ENCODE measurements at places on chromosomes 2 and 18.
A peak's percentile ranks its signal among the peaks of the same experiment; 100 is the strongest.

- no peak for ATAC-seq
These were observed 357.6 kb downstream of the RAD51AP2 start for GRCh38 chr2:17160594-17160993.

GRCh38 chr2:11757101-11757500, 10.7 kb downstream of the LPIN1 start:
- no peak for ATAC-seq

DNA sequence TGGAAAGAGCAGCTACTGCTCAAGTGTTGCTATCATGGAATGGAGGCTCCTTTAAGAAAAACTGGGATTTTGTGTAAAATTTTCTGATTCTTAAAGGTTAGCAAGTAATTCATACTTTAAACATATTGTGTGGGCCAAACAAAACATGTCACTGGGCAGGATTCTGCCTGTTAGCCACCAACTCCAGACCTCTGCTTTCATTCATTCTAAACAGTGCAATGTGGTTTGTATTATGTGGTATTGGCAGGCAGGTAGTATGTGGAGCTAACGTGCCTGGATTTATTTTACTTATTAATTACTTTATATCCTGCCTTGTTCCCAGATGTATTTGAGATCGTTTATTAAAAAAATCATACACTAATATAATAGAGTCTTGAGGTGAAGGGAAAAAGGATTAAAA, 1521.3 kb upstream of the ACVR2A start:
- no peak for ATAC-seq

DNA sequence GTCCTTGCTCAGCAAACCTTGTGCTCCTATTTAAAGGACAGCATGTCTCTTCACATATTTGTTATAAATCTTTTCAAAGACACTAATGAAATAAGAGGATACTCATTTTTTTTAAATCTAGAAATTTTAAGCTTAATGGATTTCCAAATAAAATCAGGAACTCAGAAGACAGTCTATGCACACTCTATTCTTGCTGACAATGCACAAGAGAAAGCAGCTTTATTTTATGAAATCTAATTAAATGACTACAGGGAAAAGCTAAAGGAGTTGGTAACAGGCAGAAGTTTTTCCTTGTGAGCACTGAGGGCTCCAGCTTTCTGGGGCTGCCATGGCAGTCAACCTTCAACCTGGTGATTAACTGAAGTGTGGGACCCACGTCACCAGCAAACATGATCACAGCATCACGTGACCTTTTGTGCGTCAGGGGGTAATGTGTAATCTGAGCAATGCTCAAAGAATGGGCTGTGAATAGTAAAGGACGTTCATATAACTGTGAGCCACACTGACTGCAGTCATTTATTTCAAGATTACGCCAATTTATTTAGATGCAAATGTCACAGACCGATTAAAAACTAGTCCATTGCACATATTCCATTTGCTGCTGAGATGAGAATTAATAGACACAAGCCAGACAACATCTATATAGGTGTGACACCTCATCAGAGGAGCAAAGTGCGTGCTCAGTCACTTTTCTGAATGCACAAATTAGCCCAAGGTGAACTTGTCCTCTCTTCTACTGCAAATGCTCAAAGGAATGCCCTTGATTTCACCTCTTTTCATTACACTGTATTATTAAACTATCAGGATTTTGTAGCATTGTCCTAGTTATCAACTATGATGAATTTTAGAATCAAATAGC, 11.6 kb upstream of the DNER start:
- ATAC-seq, result no peak

- no peak for ATAC-seq
These were observed 141.1 kb downstream of the RBMS1 start for GRCh38 chr2:160352500-160352899.

DNA sequence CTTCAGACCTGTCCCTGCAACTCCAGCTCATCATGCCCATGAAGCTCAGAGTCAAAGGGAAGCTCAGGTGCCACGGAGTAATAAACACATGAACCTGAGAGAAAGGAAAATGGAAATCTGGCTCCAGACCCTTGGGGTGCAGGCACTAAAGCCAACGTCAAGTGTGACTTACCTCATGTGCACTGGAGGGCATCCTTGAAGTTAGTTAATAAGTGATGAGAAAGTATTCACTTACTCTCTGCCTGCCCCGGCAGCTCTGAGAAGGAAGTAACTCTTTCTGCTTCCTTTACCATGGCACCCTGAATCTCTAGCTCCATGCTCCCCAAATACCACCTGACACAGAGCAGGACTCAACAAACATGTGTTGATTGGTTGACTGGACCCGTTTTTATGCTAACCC, 21.4 kb upstream of the AGAP1 start:
- ATAC-seq, result no peak

DNA sequence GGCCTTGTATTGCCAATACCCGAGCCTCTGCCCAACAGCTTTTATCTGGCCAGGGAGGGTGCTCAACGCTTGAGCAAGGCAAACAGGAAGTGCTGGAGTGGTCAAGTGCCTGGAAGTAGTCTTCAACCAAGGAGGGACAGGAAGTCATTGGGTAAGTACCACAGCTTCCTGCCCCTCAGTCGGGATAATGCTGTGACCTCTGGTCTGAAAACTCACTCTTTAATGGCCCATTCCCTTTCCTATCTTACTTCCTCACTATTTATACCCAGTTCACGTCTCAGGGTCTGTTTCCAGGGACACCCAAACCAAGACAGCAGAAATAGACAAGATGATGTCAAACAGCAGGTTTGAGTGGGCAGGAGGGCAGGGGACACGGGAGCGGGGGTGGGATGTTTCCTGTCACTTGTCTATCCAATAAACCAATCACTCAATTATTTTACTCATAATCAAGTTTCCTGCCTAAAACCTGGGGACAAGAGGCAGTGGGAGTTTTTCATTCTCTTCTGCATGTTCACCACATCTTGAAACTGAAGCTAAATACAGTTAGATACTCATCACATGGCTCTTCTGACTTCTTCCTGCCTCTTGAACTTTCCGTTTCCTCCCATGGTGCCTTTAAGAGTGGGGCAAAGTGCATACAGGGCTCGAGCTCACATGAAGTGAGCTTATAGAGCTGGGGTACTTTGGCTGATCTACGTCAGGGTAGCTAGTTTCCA, 68.9 kb upstream of the CAB39 start:
- ATAC-seq, result peak; percentile 93

DNA sequence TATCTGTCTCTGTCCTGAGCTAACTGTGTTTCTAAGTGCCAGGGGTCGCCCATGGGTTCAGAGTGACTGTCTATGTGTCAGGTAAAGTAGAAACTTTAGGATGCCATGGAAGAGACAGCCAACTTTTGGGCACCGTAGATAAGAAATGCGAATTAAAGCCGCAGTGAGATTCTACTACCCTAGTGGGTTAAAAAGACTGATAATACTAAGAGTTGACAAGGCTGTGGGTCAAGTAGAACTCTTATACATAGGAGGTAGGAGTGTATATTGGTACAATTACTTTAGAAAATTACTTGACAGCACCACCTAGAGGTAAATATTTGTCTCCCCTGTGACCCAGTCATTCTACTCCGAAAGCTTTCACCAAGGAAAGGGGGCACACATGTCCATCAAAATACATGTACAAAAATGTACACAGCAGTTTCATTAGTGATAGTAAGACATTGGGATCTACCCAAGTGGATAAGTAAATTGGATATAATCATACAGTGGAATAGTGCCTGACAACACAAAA, 371.3 kb downstream of the SLC4A3 start:
- no peak for ATAC-seq

- no peak for ATAC-seq
These were observed 39.2 kb downstream of the MREG start for GRCh38 chr2:215973954-215974699.

- ATAC-seq, result no peak
These were observed 12.5 kb upstream of the SLC38A11 start for GRCh38 chr2:164967781-164968228.

DNA sequence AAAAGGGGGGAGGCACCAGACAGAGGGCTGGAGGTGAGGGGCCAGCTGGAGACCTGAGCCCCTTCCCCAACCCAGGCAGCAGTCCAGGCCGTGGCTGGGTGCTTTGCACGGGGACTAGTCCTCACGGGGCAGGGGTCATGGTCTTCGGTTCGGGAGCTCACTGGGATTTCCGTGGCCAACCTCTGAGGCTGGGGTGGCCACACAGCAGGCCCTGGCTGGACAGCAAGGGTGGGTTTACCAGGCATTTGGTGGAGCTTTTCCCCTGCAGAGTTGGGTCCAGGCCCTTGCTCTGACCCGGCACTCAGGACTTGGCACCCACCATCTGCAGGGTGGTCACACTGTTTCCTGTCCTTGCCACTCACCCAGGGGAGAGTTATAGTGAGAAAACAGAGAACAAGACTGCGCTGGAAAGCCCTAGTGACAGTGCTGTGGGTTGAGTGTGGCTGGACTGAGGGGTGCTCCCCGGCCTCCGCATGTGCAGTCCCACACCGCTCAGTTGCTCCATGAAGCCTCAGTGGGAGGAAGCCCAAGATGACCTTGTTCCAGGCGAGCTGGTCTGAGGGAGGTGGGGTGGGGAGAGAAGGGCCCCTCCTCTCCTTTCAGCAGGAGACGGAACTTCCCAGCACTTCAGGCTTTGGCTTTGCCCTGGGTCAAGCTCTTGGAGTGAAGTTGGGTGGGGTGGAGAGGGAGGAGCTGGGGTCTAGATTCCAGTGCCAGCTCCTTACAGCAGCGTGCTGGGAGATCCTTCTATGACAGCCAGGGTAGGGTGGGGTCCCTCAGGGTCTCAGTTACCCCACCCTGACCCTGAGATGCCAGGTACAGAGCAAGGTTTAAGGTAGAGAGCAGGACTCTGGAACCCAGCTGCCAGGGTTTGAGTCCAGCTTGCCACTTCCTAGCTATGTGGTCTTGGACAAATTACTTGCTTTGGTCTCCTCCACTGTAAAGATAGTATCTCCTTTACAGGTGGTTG, 219.8 kb downstream of the DYSF start:
- ATAC-seq, result no peak

DNA sequence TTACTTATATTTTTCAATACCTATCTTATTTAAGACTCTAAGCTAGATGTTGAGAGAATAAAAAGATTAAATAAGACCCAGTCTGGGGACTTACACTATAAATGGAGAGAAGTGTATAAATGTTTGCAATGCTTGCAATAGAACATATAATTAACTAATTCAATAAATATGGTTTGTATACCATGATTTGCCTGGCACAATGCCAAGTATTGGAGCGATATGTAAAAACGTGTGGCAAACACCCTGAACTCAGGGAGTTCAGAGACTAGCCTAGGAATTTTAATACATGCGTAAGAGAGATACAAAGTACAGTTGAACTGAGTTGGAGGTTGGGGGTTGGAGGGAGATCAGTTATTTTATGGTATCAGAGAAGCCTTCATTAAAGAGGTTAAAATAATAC, 251.8 kb upstream of the DDX18 start:
- ATAC-seq, result no peak

GRCh38 chr18:13138420-13139139, 80.0 kb upstream of the LDLRAD4 start:
- ATAC-seq, result no peak

- ATAC-seq, result no peak
These were observed 137.5 kb downstream of the UBR3 start for GRCh38 chr2:169964740-169965139.

GRCh38 chr2:18957909-18958308, 368.5 kb upstream of the NT5C1B start:
- ATAC-seq, result no peak

DNA sequence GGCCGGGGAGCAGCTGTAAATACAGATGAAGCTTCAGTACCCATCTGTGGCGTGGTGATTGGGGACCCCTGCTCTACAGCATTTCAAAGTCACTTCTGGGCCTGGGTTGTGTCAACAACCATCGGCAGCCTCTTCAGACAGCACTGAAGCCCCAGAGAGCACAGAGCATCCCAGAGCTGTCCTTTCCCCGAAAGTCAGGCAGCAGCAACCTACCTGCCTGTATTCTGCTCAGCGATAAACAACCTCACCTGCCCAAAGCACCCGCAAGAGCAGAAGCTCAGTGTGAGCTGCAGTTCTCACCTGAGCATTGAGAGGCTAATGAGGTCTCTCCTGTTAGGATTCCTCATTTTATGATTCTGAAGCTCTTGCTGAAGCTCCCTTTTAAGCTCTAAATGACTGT, 19.3 kb downstream of the TRABD2A start:
- no peak for ATAC-seq

DNA sequence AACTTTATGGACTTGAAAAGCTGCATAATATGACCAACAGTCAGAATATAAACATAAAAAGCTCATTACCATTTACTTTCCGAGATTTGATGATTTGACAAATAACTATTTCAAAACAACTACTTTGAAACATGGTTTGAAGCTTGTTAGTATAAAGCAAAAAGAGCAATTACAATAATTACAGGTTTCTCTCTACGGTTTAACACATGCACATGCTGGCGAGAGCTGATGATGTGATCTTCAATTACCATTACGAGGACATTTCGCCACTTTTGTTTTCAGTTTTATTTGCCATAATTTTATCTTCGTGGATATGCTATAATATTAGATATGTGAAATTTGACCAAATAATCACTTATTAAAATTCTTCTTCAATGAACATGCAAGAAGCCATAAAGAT, 270.1 kb downstream of the TCF4 start:
- no peak for ATAC-seq

- peak; percentile 64 for ATAC-seq
These were observed 567.6 kb downstream of the PLCL1 start for GRCh38 chr2:198371921-198372543.

DNA sequence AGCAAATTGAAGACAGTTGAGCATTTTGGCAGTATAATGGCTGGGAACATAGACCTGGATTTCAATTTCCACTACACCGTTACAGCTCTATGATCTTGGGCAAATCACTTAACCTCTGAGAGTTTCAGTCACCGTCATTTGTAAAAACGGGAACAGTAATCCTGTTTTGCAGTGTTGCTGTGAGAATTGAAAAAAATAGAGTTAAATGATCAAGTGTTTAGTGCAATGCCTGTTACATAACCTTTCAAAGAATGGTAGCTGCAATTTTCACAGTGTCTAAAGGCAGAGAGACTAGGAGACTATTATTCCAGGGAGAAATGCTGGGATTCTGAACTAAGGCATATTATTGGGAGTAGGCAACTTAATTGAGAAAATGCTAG, 2.0 kb downstream of the AGPS start:
- ATAC-seq, result no peak

All from activated CD4-positive, CD25-positive, alpha-beta regulatory T cell treated with anti-CD3 and anti-CD28 coated beads, Interleukin-2, amount 50 U/mL, for 24 hours (primary cell).